AG20443 (cell line): ENCODE measurements at places on chromosomes 2 and 18.

DNA sequence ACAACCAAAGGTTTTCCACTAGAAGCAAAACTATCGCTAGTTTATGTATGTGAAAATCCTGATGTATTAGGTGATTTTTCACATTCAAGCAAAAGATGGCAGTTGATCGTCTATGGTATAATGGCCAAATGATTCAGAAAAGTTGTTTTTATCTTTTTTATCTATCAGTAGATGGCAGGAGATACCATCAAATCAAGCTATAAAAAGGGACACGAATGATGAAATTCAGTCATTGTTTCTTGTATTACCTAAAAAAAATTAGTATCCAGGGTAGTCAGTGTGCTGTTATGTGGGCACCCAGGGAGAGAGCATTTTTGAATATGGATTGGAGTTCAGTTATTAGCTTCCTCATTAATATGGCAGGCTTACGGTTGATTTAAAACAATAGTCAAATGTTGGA lies 22.9 kb upstream of the CAVIN2 start:
- DNase-seq, result no peak

GRCh38 chr2:161161074-161161706 lies 962 bp downstream of the TANK start:
- no peak for DNase-seq

GRCh38 chr18:53686965-53687364 lies 537.5 kb downstream of the MBD2 start:
- DNase-seq, result no peak

GRCh38 chr2:70664525-70664924 lies 103.5 kb downstream of the ADD2 start:
- no peak for DNase-seq

DNA sequence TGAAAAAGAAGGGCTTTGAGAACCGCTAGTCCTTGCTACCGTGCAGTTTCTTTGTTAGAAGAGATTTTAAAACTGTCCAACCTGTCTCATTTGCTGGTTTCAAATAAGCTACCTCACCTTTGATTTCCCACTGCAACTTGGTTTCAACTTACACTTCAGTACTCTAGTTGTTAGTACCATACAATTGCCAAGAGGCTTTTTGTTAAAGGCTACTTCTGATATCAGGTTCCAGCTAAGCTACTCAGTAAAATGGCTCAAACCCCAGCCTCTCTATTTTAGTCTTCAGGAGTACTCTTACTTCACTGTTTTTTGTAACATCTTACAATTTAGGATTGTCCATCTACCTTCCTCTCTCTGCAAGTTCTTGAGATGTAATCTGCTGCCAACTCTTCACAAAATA lies 91.6 kb downstream of the INO80D start:
- no peak for DNase-seq

GRCh38 chr2:239015218-239015900 lies 167.5 kb downstream of the TWIST2 start:
- no peak for DNase-seq

DNA sequence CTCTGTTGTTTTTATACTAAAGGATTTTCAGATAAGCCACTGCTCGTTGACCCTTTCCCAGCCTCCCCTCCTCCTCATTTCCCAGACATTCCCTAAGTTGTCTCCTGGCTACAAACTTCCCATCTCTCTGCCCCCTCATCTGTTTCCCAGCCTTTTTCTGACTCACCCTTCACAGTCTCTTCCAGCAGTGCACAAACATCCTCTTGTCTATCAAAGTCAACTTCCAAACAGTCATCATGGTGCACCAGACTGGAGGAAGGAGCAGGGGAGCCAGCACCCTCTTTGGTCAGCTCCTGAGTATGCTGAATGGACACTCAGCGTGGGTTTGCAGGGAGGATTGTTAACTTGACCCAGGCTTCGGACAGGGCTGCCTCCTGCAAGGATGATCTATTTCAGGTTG lies 26.6 kb upstream of the SPRED2 start:
- DNase-seq, result no peak

DNA sequence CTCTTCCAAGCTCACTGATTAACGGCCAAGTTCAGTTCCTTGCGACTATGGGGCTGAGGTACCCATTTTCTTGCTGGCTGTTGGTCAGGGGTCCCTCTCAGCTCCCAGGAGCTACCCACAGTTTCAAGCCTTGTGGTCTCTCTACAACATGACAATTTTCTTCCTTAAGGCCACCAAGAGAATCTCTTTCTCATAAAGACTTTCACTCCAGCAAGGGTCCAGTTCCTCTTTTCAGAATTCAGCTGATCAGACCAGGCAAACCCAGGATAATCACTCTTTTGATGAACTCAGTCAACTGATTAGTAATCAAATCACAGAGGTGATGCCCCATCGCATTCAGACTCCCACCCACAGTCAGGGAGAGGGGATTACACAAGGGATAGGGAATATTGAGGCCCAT lies 129.7 kb downstream of the IRS1 start:
- DNase-seq, result no peak

GRCh38 chr2:29848566-29849310 lies 72.6 kb downstream of the ALK start:
- DNase-seq, result no peak
